ENCODE measurements at places on chromosomes 6 and 20. TPM values are rescaled to one million over a fixed set of nuclear protein-coding genes. Genes with fewer than 3 reads are reported as not detected.

The TBX18 gene
- total RNA-seq, result not detected

The NMBR gene
- not detected for total RNA-seq

The SLC52A3 gene
- not detected for total RNA-seq

The ME1 gene
- 0.50 TPM for total RNA-seq

The SLC22A16 gene
- total RNA-seq, result not detected

The NHLRC1 gene
- total RNA-seq, result 0.29 TPM

The ZC3H12D gene
- 84.5 TPM for total RNA-seq

The GSTA3 gene
- total RNA-seq, result not detected

The PLA2G7 gene
- total RNA-seq, result 2.1 TPM

The JPH2 gene
- not detected for total RNA-seq

DNA sequence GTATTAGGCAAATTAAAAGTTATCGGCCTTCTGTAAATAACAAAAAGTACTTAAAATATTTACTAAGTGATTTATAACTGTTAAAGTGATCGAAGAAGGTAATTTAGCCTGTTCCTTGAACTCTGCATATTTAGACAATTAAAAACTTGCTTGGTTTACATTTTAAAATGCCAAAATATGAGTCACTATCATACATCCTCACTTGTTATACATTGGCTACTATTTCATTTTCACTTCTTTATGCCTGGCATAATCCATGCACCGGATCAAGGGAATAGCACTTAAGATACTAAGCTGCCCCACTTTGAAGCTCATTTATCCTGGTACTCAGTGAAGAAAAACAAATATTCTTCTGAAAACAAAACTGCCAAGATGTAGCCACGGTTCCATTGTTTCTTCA, 344.6 kb downstream of the UBE3D start:
- DNase-seq, result no peak

DNA sequence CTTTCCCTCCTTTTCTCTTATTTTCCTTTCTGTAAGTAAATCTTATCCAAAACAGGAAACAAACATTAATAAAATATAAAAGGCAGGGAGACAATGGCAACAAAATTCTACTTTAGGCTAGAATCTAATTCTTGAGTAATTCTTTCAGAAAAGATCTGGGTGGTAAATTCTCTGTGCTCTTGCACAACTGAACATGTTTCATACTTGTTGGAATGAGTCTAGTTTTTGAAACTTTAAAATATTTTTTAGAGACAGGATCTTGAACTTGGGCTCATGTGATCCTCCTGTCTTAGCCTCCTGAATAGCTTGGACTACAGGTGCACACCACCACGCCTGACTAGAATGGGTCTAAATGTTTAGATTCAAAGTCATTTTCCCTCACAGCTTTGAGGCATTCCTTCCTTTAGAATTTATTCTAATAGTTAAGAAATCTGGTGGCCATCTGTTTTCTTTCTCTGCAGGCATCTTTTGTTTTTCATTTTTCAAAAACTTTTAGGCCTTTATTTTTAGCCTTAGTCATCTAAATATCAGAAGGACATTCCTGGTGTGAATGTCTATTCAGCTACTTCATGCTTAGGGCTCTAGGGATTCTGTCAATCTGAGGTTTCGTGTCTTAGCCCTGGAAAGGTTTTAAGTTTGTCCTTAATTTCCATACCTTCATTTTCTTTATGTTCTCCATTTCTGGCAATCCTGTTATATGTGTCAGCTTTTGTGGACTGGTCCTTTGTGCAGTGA, 76.5 kb downstream of the CDKAL1 start:
- no peak for DNase-seq

- no peak for DNase-seq
Observed at GRCh38 chr20:41512624-41513023, 105.6 kb downstream of the CHD6 start.

DNA sequence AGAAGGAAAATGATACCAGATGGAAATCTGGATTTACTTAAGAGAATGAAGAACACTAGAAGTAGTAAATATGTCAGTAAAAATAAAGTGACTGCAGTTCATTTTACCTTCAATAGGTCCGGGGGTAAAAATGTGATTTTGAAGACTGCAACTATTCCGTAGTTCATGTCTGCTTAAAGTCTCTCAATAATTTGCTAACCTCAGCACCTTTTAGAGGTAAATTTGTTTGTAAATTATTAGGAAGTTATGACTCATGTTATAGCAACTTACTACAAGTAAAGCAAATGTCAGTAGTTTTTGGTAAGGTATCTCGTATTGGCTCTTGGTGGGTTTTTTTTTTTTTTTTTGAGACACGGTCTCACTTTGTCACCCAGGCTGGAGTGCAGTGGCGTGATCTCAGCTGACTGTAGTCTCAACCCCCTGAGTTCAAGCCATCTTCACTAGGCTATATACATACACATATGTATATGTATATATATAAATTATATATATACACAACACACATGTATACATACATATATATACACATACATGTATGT, 32.1 kb downstream of the BICRAL start:
- no peak for DNase-seq

- no peak for DNase-seq
Observed at GRCh38 chr6:151805286-151805840, 2.1 kb upstream of the ESR1 start.

- DNase-seq, result no peak
Observed at GRCh38 chr6:113019176-113019575, 672.0 kb downstream of the RFPL4B start.

DNA sequence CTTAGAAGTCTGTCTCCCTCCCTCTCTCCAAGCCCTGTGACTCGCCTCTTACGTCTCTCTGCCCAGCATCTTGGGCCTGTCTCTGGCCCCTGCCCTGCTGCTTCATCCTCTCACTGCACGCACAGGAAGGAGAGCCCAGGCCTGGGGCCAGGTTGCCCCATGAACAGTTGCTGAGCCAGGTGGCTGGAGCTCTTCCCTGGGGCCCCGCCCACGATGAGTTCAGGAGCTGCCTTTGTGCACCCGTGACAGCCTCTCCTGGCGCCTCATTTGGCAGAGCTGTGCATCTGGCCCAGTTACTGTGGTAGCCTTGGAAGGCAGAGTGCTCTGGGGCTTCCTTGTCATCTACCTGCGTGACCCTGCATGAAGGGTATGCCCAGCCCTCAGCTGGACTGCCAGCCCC, 44.5 kb downstream of the SLC52A3 start:
- no peak for DNase-seq

DNA sequence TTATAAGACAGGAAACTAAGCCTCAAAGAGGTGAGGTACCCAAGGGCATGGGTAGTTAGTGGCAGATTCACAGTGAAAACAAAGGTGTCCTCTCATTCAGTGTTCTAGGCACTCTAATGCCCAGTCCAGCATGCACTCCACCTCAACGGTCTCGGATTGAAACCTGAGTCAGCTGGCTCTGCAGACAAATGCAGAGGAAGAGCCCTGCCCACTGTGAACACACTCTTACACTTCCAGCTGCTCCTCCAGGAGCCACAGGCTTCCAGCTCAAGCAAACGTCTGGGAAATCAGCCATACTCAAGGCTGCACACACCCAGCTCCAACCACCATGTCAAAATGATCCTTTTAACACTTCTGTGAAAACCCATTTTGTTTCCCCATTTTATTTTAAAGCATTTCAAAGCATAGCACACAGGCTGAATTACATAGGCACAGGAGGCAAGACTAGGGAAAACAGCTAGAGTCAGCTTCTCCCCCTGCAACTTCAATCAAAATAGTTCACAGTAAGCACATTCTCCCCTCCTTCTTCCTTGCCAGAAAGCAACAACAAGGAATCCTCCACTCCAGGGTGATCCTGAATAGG, 3.0 kb upstream of the IL17A start:
- DNase-seq, result no peak

- no peak for DNase-seq
Observed at GRCh38 chr20:33490023-33490933, at the start of gene CBFA2T2. CBFA2T2 (plus strand) TSS chr20:33490096; CDS start chr20:33490268, 172 bp downstream.

DNA sequence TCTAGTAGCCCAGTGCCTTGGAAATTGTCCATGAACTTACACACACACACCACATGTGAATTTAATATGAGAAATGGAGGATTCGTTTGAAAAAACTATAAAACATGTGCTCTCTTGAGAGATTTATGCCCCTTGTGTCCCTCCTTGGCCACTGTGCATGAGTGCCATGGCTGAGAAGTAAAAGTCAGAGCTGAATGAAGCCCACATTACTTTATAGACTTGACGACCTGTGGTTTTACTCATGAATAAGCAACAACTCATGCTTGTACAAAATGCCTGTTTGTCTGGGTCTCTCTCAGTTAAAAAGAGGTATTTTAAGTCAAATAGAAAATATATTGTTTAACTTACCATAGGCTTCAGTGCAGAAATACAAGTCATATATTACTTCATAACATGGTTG, 102.7 kb downstream of the KCNQ5 start:
- no peak for DNase-seq

DNA sequence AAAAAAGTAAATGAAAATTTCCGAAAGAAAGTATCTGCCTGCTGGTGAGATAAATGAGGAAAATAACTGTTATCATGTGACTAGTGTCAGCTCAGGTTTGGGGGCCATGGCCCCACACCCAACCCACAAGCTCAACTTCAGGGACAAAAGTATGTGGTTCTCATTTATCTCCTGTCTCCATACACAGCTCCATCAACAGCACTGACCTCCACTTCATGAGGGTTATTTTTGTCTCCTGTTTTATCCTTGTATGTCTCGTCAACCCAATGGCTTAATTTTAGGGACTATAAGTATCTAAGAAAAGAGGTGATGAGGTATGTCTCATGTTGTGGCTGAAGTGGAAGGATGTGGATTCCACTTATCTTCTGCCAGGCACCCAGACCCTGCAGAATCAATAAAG, 271.6 kb upstream of the RIN2 start:
- no peak for DNase-seq

- DNase-seq, result no peak
Observed at GRCh38 chr6:109008537-109009235, 86.0 kb downstream of the SESN1 start.

GRCh38 chr20:4021906-4022305, 6.5 kb upstream of the RNF24 start:
- no peak for DNase-seq

- DNase-seq, result peak; percentile 50
Observed at GRCh38 chr6:30743099-30744053, 889 bp upstream of the FLOT1 start.

DNA sequence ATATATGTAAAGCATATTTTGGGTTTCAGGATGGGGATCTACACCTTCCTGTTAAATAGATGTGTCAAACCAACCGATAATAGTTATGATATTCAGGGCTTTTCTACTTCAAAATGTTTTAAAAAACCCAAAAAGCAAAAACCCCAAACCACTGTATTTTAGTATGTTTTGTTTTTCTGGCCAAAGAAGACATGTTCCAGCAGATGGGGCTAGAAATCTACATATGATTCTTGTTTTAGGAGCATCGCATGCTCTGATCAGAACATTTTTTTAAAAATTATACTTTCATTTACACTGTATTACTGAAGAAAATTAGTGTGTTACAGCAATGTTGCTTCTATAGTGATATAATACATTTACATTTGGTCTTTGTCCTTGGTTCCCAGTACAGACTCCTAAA, 11.0 kb downstream of the RMND1 start:
- DNase-seq, result no peak

DNA sequence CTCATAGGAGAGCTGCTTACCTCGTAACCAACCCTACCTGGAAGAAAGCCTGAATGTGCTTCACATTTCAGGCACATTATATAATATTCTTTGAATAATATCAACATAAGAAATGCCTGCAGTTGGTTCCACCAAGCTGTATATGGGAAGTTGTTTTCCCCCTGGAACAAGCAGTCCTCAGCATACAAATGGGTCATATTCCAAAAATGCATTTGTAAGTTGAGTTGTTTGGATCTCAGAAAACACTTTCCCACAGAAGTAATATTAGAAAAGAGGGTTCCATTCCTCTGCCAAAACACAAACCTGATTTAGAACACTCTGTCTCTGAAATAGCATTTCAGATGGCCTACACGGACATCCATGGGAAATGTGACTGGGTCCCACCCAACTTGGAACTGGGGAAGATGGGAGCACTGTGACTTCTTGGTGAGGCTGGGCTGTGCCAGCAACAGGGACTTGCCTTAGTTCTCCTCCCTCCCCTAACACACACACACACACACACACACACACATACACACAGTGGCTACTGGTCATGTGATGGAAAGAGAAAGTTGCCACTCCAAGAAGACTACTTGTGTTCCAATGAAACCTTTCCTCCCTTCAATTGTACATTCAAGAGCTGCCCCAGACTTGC, 11.4 kb upstream of the RCAN2 start:
- no peak for DNase-seq

- no peak for DNase-seq
Observed at GRCh38 chr6:137761072-137761471, 106.0 kb upstream of the TNFAIP3 start.

GRCh38 chr6:514396-514978, 122.9 kb downstream of the IRF4 start:
- no peak for DNase-seq

- no peak for DNase-seq
Observed at GRCh38 chr6:167560673-167561569, 236.0 kb downstream of the TTLL2 start.

DNA sequence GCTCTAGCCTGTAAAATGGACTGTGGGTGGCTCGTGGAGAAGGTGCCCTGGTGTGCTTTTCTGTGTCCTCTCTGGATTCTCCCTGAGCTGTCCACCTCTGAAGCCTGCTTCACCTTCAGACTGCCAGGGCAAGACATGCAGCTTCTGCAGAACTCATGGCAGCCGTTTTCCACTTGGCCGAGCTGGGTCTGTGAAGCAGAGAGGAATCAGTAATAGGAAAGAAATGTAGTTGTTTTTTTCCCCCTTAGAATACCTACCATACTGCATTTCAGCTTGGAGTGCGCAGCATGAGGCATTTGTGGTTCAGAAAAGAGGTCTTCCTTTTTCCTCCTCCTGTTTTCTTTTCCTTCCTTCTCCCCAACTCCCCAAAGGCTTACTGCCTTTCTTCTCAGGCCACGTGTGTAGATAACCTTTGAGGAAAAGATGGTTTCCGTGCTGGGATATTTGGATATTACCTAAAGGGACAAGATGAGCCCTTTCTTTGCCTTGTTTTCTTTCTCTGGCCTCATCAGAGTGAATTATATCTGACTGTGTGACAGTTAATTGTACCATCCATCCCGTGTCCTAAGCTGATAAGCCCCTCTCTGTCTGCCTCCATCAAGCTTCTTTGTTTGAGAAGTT, 39.4 kb downstream of the RREB1 start:
- no peak for DNase-seq

DNA sequence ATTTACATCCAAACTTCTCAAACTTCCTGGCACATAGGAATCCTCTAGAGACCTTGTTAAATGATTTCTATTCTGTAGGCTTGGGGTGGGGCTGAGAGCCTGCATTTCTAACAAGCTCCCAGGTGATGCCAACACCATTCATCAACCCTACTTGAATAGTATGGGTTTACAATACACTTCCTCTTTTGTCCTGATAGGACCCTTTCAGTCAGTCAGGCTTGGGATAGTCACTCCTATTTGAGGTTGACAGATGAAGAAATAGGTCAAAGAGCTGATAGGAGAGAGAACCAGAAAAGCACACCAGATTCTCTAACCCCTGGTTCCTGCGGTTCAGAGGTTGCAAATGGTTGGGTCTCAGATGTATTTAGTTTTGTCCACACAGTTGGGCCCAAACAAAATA, 273.4 kb downstream of the TSHZ2 start:
- DNase-seq, result no peak

- no peak for DNase-seq
Observed at GRCh38 chr6:107556082-107556481, 66.2 kb downstream of the SOBP start.

- DNase-seq, result no peak
Observed at GRCh38 chr6:2659882-2660281, 90.8 kb downstream of the MYLK4 start.

GRCh38 chr6:151110576-151110905, 129.2 kb upstream of the AKAP12 start:
- no peak for DNase-seq

GRCh38 chr6:122098201-122098678, 301.2 kb upstream of the HSF2 start:
- DNase-seq, result no peak
